ENCODE measurements at places on chromosomes 1 and 21.

DNA sequence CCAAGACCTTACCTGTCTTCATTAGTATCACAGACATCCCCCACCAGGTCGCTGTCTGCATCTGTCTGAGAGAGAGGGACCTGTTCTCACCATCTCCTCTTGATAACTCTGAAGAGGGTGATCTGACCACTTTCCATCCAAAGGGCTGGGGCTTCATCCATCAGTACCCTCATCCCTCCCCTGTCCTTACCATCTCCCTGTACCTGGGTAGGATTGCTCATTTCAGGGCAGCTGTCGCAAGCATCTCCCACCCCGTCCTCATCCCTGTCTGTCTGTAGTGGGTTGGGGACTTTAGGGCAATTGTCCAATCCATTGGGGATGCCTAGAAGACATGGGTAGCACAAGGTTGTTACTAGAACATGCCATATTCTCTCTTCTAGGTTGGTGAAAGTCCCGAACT, 7.9 kb downstream of the THBS3 start:
- no peak for DNase-seq

DNA sequence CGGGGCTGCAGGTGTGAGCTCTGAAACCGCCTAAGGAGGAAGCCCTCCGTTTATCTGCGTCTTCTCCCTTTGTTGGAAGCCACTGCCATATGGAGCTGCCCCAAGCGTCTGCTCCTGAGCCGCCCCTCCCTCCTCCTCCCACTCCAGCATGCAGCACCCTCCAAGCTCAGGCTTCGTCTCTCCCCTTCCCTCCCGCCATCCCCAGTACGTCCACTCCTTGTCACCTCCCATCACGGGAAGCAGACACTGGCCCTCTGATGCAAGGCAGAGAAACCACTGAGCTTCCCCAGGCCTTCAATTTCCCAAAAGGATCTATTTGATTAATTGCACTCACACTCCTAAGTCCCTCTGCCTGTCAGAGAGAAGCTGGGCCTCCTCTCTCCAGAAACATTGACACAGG, 52.5 kb downstream of the NFASC start:
- no peak for DNase-seq

DNA sequence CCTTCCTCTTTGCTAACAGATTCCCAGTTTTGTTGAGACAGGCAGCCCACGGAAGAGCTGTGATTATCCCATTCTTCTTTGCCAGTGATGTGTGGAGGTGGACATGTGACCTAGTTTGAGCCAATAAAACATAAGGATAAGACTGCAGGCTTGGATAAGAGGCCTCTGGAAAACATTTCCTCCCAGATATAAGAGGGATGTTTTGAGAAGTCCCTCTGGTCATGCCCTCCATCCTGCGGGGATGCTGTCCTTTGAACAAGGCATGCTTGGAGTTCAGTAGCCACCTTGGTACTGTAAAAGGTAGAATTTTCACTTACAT, 155.7 kb downstream of the TM2D1 start:
- no peak for DNase-seq

- no peak for DNase-seq
Measured at GRCh38 chr1:70656361-70656760, 245.3 kb downstream of the CTH start.

DNA sequence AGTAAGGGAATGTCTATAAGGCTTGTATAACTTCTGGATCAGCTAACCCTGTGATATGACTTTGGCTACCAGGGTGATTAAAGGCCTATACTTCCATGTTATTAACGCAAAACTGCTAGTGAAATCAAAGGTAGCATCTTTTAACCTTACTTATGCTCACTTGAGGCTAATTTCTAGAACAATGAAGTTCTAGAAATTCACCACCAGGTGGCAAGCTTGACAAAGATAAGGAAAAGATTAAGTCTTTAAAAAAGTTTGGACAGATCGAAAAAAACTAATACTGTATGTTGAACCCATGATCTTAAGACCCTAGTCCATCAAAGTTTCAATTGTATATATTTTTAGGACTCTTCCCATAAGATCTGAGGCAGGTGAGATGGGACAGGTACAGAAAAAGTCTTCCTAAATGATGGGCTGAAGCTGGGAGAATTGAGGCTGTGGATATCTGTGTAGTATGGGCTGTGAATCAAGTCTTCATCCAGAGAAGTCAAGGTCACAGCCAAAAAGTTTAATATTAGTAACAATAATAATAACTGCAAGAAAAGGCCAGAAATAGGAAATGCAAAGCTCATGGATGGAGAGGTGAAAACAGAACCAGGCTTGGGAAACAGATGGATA, 18.8 kb downstream of the KYAT3 start:
- no peak for DNase-seq

DNA sequence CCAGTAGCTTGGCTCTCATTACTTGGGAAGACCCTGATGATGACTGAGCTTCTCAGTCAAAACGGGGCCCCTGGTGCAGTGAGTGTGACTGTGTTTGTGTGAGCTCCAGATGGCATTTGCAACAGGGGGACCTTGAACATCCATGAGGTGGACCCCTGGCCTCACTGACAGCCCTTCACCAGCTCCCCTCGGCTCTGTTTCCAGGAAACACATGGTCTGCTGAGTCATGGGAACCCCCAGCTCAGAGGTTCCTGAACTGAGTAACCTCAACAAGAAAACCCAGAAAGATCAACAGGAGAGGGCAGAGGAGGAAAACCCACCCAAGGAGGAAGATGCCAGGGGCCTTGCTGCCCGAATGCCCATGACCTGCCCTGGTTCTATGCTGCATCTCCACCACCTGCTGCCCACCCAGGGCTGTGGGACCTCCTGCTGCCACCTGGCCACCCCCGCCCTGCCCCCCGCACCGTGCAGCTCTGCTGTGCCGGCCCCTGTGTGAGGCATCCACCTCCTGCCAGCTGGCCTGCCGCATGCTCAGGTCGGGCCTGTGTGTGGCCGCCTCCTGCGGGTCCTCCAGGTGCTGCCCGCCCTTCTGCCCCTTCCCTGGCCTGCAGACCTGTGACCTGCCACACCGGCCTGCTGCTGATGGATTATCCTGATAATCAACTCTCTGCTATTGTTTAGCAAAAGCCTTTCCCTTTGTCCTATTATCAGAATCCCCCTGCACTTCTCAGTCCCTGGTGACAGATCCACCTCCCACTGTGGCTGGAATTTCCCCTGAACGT, 4.2 kb upstream of the KRTAP12-1 start:
- no peak for DNase-seq

DNA sequence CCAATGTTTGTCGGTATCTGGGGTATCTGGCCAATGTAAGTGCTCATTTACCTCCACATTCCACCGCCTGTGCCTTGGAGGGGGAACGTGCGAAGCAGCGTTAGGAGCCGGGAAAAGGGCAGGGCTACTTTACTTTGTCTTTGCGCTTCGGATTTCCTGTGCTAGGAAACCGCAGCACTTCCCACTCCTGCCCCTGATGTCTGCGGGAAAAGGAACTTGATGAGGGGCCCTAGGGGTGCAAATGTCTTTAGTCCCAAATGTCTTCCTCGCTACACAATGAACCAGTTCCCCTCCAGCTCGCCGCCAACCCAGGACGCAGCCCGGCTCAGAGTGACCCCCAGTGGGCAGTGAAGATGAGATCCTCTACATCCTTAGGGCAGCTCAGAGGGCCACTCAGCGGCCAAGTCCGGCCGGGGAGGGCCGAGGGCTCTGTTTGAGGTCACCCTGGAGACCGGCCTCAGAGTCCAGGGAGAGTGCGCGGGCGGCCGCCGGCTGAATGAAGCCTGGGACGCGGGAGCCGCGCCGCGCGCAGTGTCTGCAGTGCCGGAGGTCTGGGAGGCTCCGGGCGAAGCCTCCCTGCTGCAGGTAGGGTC, at the start of gene DYNLT5:
TSS of gene DYNLT5 (plus strand) at position 460 of the 593 bp plus-strand sequence. CDS start 2,200 bp downstream, outside the sequence.
- no peak for DNase-seq

DNA sequence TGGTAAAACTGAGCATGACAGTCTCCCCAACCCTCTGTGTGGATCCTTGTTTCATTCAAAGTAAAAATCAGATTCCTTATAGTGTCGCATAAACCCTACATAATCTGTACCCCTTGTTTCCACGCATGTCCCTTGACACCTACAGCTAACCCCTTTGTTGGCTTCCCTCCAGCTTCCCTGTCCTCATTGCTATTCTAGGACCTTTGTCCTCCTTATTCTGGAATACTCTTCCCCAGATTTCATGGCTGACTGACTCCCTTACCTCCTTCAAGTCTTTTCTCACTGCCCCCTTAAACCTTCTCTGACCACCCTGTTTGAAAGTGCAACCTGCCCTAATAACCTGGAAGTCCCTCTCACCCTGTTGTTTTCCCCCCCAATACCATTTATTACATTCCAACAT, 4.0 kb downstream of the RNF11 start:
- no peak for DNase-seq

- DNase-seq, result no peak
Measured at GRCh38 chr1:1196431-1197187, 9.8 kb downstream of the TNFRSF18 start.

DNA sequence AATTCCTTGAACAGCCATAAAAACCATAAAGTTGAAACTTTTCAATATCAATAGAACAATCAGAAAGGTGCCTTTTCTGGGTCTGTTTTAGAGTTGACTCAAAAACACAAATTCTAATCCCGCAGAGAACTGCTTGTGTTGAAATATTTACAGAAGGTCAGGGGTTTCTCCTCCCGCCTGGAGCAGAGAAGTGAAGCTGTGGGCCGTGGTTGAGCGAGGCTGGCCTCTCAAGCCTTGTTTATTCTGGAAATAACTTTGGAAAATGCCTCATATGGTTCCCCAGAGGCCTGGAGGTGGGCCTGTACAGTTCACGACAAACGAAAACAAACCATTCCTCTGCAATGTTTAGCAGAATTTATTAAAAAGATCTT, 90.8 kb upstream of the ERRFI1 start:
- DNase-seq, result peak; percentile 37

DNA sequence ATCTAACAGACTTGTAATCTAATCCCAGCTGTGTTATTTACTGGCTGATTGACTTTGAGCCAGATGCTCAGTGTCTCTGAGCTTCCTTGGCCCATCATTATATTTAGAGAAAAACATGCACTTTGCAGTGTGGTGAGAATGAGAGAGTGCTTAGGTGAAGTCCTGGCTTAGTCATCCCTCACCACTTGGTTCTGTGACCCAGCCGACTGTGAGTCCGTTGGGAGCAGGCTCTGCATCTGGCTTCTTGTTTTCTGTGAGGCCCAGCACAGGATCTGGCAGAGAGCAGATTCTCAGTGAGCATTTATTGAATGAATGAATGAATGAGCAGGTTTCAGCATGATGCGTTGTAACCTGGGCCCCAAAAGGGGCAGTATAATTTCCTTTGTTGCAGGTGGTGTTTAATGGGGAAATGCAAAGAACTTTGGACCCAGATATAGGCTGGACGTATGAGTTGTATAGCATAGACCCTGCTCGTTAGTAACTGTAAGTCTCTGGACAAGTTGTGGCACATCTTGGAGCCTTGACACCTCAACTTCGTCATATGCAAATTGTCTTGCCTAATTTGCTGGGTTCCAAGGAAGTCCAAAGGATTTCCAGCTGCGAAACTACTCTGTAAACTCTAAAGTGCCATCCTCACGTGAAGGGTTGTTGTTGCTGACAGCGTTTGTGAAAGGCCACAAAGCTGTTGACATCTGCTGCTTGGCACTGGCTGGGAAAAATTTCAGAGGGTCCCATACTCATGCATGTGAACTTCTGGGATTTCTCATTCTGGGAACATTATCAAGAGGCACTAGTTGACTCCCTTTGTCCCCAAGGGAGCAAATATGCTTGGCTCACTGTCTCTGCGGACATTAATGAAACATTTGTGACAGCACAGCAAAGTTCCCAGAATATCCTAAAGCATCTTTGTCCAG, 138.8 kb upstream of the USP24 start:
- no peak for DNase-seq

GRCh38 chr21:27837936-27838335, 871.0 kb upstream of the ADAMTS5 start:
- no peak for DNase-seq

Data from GM04503 (cell line).